Peyer's patch (tissue), 4 donors: ENCODE measurements at places on chromosomes 4 and X. TPM values are rescaled to one million over a fixed set of nuclear protein-coding genes. Genes with fewer than 3 reads are reported as not detected.

DNA sequence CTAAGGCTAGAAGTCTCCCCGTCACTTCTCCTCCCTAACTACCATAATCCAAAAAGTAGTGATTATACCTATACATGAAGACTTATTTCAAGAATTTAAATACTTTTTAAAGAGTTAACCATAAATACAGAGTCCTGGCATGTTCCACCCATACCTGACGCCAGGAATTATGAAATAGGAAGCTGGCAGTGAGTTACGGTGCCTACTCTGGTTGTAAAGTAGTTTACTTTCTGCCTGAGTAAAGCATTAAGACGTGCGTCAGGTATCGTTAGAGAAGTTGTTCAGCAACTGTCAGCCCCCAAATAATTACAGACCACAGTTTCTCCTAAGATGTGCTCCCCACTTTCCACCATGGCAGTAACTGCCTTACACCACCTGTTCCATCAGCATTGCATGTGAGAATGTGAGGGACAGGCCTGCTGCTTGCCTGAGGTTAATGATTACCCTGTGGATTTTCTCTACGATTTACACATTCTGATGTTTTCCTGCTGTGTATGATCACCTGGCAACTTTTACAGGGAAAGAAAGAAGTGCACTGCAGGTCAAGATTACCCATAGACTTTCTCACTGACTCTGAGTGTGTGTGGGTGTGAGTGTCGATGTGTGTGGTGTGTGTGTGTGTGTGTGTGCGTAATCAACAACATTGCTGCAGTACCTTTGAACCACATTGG lies 92.3 kb upstream of the SLC7A11 start:
- no peak for DNase-seq

GRCh38 chrX:109187473-109188168 lies 294.3 kb downstream of the GUCY2F start:
- DNase-seq = no peak

DNA sequence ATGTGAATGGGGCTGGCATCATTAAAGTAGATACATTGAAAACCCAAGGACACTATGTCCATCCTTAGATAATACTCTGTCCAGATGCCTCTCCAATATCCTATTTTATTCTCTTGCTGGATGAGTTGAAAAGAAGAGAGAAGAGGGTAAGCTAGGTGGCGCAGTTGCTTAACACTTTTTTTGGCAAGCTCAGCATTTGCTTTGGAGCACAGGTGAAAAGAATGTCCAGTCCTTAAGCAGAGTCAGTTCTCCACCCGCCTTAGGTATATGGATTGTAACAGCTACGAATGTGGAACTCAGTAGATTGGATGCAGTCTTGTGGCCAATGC lies 208.4 kb downstream of the NWD2 start:
- DNase-seq = no peak

GRCh38 chr4:34158878-34159277 lies 2085.4 kb downstream of the ARAP2 start:
- DNase-seq = no peak

DNA sequence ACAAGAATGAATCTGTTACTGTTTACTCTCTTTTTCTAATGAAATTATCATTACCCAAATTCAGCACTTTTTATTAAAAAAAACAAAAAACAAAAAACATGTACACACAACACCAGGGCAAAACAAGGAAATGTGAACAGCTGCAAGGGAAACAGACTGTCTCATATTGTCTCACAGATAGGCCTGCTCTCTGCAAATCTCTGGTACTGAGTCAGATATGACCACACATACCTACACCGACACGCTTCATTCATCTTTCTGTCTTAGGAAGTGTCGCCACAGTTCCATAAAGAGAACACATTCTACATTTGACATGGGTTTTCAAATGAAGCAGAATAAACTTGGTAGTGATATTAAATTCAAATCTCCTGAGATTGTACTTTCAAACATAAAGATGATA lies 92.2 kb upstream of the GPR34 start:
- DNase-seq = no peak

GRCh38 chrX:141924293-141924692 lies 20.6 kb downstream of the MAGEC1 start:
- no peak for DNase-seq

GRCh38 chr4:115965588-115965987 lies 852.2 kb upstream of the NDST4 start:
- no peak for DNase-seq

DNA sequence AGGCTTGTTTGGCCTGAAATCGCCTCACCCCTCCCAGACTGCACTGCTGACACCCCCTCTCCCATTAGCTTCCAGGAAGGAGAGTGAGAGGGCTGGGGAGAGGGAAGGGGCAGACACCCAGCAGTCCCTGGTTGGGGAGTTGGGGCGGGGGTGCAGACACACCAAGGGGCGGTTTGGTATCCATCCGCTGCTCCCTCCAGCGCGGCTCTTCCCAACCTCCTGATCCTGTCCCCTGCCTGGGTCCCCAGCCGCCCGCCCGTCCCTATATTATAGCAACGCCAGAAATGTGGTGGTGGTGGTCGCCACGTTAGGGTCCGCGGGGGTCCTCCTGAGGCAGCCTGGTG lies 24.9 kb downstream of the GPRASP3 start:
- DNase-seq = no peak

DNA sequence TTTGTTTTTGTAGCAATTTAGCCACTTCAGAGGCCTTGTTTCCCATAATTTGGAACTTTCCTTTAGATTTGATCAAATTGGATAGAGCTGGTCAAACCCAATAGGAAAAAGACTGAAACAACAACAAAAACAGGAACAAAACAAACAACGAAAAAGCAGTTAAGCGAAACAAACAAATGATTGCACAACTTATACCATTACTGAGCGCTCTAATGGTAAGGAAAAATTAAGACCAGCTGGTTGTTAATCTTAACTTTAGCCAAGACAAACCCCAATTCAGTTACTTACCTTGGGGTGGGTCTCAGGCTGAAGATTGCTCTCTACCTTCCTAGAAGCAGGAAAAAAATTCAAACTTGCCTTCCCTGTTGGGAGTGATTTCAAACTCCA lies 38.3 kb downstream of the SPCS3 start:
- no peak for DNase-seq

DNA sequence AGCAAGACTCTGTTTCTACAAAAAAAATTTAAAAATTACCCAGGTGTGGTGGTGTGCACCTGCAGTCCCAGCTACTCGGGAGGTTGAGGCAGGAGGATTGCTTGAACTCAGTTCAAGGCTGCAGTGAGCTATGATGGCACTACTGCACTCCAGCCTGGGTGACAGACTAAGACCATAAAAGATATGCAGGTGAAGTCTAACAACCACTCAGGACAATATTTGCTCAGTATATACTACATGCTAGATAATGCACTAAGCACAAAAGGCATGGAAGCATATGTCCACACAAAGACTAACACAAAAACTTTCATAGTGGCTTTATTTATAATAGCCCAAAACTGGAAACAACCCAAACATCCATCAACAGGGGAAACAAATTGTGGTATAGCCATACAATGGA lies 57.7 kb upstream of the TXK start:
- no peak for DNase-seq

- DNase-seq = no peak
Observed at GRCh38 chr4:102758241-102759160, 2.3 kb downstream of the MANBA start.

Gene LPAR4
- total RNA-seq = not detected

Gene TMEM128
- total RNA-seq = 15.5 TPM

Gene PUDP
- total RNA-seq = 21.6 TPM

Gene MXRA5
- 5.0 TPM for total RNA-seq

Gene MAGEB18
- total RNA-seq = not detected

Gene FAM47A
- not detected for total RNA-seq

Gene VEGFC
- total RNA-seq = 7.0 TPM
